Cardiac muscle cell (in vitro differentiated cells and primary cell): ENCODE measurements at places on chromosomes 13 and 19. TPM values are rescaled to one million over a fixed set of nuclear protein-coding genes. Genes with fewer than 3 reads are reported as not detected.

Gene PTBP1
- 110 and 111 TPM in 2 replicates for polyA plus RNA-seq

Gene PRTN3
- 0.44 and 0.57 TPM in 2 replicates for polyA plus RNA-seq

Gene SLC7A9
- 0.67 TPM in 1 of 2 replicates, not detected in the other for polyA plus RNA-seq

Gene NXNL1
- polyA plus RNA-seq, result 0.16 TPM in 1 of 2 replicates, not detected in the other

Gene PSG6
- polyA plus RNA-seq, result not detected in 2 replicates

Gene MATK
- polyA plus RNA-seq, result 4.8 and 7.4 TPM in 2 replicates

Gene ADGRE2
- 0.04 TPM in 1 of 2 replicates, not detected in the other for polyA plus RNA-seq

Gene SOX1
- polyA plus RNA-seq, result not detected in 2 replicates

Gene PEAK3
- 0.06 and 0.51 TPM in 2 replicates for polyA plus RNA-seq

GRCh38 chr19:4930664-4931063 is 21.4 kb downstream of the UHRF1 start:
- DNase-seq, result no peak

GRCh38 chr13:99297331-99297730 is 9.9 kb downstream of the GPR183 start:
- DNase-seq, result no peak

GRCh38 chr13:50783066-50783465 is 60.4 kb downstream of the DLEU7 start:
- DNase-seq, result no peak

GRCh38 chr13:100290165-100290801 is 201.4 kb downstream of the PCCA start:
- peak; percentile 6 for DNase-seq

DNA sequence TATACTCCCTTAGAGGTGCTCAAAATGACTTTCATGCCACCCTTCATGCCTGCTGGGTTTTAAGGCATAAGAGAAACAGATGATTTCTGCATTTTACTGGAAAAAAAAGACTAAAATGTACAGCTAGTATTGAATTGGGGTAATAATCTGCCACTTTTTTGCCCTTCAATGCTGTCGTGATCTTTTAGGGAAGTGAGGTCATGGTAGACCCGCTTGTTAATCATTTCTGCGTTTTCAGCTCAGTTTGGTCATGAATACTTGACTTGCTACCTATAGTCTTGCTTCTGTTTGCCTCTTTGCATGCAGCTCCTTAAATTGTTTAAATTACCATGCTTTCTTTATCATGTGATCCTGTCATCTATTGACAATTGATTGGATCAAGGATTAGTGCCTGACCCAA is 90.4 kb downstream of the PCCA start:
- no peak for DNase-seq

DNA sequence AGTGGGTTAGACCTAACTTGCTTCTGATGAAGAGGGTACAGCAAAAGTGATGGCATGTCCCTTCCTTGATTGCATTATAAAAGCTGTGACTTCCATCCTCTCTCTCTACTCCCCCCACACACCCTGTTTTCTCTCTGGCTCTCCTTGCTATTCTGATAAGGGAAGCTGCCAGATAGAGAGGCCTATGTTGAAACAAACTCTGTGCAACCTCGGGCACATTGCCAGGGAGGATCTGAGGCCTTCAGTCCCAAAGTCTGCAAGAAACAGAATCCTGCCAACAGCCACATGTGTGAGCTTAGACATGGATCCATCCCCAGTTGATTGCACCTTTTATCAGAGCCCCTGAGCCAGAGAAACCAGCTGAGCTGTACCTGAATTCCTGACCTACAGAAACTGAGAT is 44.8 kb upstream of the ARGLU1 start:
- peak; percentile 53 for DNase-seq

GRCh38 chr13:113393226-113393562 is 29.3 kb upstream of the GRTP1 start:
- no peak for DNase-seq

DNA sequence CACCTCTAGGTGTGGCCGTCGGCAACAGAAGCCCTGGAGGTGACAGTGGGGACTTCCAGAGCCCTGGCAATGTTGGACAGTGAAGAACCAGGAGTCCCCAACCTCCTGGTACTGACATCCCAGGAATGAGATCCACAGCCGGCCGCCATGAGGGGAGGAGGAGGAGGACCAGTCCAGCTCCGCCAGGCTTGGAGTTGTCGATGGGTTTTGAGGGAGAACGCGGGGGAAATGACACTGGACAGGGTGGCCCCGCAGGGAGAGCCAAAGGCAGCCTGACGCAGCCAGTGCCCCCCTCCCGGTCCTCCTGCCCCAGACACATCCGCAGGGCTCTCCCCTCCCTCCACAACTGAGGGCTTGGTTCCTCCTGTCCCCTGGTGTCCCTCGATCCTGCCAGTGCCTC is 57.9 kb downstream of the SPACA7 start:
- no peak for DNase-seq

DNA sequence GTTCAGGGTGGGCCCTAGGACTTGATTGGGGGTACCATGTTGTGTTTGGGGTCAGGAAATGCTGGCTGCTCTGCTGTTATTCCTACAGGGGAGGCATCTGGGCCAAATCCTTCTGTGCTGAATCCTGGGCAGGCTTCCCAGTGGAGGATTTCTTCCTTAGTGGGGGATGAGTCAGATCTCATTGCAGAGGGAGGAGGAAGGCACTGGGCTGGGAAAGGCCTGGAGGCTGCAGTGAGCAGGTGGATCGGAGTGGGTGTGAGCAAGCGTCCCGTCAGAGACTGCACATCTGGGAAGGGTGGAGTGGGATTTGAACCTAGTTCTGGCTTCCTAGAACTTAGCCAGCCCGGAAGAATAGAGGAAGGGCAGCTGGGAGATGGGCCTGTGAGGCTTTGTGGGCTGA is 11.5 kb downstream of the CCDC124 start:
- peak; percentile 71 for DNase-seq

- DNase-seq, result no peak
Observed at GRCh38 chr19:33133438-33134031, 1.6 kb downstream of the WDR88 start.

GRCh38 chr13:112907286-112907685 is 61.7 kb upstream of the MCF2L start:
- DNase-seq, result no peak

DNA sequence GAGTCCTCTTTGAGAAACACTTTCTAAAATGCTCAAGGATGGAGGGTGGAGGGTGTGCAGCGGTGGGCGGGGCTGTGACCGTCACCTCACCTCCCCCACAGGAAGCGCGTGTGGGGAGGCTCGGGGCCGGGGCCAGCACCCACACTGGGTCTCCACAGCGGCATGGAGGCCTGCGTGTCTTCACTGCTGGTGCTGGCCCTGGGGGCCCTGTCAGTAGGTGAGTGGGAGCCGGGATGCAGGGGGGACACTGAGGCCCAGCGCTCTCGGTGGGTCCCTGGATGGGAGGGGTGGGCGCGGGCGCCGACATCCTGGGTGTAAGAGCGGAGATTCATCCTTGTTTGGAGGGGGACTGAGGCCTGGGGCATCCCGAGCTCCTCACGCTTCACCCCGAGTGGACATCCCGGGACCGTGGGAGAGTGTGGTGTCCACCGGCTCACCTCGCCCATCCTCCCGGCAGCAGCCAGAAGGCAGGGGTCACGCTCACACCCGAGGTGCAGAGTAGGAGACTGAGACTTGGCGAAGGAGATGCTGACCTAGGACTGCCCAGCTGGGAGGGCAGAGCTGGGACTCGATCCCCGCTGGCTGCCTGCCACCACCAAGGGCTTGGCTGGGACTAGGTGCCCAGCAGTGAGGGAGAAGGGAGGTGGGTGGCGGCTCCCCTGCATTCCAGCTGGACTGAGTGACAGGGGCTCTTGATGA is at the start of gene GZMM:
Gene GZMM (plus strand): TSS at position 144 of the 699 bp plus-strand sequence. CDS start 19 bp downstream, at position 163.
- no peak for DNase-seq

DNA sequence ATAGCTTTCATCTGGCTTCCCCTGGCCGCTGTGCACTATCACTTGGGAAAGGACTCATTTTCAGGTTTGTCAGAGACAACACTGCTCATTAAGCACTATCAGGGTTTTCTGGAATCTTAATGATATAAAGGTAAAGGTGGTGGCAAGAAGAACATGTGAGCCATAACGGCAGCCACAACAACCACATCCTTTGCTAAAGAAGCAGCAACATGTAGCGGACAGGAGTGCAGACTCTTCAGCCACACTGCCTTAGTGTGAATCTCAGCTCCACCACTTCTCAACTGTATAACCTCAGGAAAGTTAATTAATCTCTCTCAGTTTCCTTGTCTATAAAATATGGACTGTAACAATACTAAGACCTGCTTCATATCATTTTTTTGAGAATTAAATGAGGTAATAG is 24.1 kb upstream of the MIR17HG start:
- DNase-seq, result no peak

DNA sequence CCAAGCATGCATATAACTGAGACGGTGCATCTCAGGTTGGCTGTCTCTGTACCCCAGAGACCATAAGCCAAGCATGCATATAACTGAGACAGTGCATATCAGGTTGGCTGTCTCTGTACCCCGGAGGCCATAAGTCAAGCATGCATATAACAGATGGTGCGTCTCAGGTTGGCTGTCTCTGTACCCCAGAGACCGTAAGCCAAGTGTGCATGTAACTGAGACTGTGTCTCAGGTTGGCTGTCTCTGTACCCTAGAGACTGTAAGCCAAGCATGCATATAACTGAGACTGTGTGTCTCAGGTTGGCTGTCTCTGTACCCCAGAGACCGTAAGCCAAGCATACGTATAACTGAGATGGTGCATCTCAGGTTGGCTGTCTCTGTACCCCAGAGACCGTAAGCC is 30.8 kb downstream of the NLRP4 start:
- DNase-seq, result no peak

DNA sequence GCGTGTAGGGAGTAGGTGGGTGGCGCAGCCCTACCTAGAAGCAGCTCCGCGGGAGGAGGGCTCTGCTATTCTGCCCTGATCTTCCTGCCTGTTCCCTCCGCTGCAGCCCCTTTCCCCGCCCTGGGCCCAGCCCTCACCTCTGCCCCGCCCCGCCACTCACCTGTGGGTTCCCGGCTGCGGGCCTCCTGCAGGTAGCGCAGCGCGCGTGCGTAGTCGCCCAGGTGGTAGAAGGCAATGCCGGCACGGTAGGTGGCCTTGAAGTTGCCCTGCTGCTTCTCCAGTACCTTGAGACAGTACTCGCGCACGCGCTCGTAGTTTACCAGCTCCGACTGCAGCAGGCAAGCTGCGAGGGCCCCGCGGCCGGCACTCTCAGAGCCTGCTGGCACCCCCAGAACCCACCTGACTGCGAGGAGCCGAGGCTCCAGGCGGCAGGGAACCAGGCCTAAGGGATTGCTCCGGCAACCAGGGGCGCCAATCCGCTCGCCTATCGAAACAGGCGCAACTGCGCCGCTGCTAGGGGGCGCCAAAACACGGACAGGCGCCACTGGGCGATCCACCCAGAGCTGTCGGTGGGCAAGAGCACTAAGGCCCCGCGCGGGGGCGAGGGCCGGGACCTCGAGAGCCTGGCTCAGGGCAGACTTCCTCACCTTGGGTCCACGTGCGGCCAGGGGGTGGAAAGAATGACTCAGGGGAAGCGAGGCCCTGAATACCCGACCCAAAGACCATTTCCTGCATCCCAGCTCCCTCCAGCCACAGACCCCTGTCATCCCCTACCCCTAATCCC is 965 bp downstream of the TTC9B start:
- DNase-seq, result peak; percentile 15

GRCh38 chr13:37526710-37527473 is 71.7 kb downstream of the POSTN start:
- DNase-seq, result peak; percentile 73

- peak; percentile 88 for DNase-seq
Observed at GRCh38 chr13:74325106-74325505, 190.9 kb upstream of the KLF12 start.

GRCh38 chr19:56839652-56840450 is 675 bp downstream of the PEG3 start:
- DNase-seq, result no peak

DNA sequence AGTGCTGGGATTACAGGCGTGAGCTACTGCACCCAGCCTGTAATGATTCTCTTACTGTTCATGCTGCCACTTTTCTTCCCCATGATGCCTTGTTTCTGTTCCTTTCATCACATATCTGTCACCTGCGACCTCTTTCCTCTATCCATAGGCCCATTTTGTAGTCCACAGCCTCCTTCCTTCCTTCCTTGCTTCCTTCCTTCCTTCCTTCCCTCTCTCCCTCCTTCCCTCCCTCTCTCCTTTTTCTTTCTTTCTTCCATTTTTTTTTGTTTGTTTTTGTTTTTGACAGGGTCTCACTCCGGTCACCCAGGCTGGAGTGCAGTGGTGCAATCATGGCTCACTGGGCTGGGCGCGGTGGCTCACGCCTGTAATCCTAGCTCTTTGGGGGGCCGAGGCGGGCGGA is 4.2 kb downstream of the GYS1 start:
- DNase-seq, result no peak

- DNase-seq, result no peak
Observed at GRCh38 chr13:41107104-41107571, 25.5 kb downstream of the KBTBD6 start.

- no peak for DNase-seq
Observed at GRCh38 chr19:15212711-15213110, 11.9 kb upstream of the NOTCH3 start.
